Fibroblast of skin of abdomen (primary cell): ENCODE measurements at places on chromosomes 13 and 19.
A peak's percentile ranks its signal among the peaks of the same experiment; 100 is the strongest.

- DNase-seq: no peak
Measured at GRCh38 chr19:27922970-27923369, 1290.0 kb downstream of the UQCRFS1 start.

- no peak for DNase-seq
Measured at GRCh38 chr13:26372747-26373146, 118.8 kb downstream of the CDK8 start.

DNA sequence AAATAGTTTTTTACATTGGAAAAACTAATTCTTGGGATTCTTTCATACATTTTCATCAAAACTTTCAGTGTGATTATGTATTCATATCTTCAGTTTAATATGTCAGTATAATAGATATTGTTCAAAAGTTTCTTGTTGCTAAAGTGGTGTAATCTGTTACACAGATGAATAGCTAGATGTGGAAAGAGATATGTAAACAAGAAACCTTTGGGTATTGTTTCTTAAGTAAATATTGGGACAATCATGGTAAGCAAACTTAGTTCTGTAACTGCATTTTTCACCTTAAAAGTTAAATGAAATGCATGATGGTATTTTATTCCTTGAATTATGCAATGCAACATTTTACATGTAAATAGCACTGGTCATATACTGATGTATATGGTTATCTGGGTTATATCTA, 12.2 kb downstream of the ABHD13 start:
- DNase-seq: no peak

DNA sequence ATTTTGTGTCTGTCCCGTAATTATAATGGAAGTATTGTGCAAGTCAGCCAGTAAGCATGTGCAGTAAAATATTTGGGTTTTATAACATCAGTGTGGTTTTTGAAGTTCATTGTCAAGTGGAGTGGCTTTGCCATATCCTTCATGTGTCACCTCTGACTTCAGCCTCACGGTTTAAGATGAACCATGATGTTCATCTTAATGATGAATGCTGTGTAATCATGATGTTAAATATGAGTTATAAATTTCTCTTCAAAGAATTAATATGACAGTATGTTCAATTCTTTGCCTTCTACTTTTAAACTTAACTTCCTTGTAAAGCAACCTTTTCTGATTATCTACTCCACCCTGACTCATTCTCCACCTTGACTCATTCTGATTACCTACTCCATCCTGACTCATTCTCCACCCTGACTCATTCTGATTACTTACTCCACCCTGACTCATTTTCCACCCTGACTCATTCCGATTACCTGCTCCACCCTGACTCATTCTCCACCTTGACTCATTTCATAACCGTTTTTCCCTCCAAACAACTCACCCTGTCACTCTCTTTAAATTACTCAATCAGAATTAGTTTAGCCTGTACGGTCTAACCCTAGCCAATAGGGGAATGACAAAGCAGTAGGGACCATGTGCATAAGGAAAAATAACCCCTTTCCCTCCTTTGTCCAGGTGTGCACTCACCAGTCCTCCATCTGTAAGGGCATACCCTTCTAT, 50.3 kb upstream of the ANKRD10 start:
- DNase-seq: peak; percentile 42

GRCh38 chr19:18408053-18408476, 10.6 kb upstream of the LRRC25 start:
- no peak for DNase-seq

- no peak for DNase-seq
Measured at GRCh38 chr13:112132142-112132541, 65.2 kb downstream of the SOX1 start.

GRCh38 chr19:50167314-50167721, 4.2 kb upstream of the IZUMO2 start:
- DNase-seq: no peak

DNA sequence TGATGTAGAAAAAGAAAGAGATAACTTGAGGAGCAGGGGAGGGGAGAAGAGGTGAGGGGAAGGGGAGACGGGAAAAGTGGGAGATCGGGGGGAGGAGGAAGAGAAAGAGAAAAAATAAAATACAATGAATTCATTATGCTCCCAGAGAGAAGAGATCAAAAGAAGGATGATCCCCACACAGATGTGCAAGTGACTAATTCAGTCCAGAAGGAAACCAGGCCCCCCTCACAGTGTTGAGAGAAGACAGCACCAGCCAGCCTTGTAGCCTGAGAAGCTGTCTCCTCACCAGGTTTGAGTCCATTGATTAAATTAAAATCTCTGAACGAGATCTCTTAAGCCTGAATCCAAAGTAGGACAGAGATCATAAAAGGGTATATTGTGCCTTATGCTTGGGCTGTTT, 333.7 kb upstream of the NBEA start:
- no peak for DNase-seq

- no peak for DNase-seq
Measured at GRCh38 chr13:38180670-38181069, 169.0 kb upstream of the UFM1 start.

DNA sequence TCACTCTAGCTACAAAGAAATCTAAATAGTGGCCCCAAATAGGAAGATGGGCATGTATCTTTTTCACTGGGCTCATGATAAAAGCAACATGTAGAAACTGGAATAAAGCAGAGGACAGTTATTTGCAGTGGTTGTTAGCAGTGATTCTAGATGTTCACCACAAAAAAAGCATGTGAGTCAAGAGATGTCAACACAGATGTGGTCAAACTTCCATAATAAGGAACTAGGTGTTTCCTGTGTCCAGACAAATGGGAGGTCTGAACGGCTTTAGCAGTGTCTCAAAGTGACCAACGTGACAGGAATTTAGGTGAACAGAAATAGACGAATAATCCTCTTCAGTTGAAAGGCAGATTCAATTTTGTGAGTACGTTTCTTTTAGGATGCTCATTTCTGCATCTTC, 162.7 kb downstream of the TBC1D4 start:
- no peak for DNase-seq

DNA sequence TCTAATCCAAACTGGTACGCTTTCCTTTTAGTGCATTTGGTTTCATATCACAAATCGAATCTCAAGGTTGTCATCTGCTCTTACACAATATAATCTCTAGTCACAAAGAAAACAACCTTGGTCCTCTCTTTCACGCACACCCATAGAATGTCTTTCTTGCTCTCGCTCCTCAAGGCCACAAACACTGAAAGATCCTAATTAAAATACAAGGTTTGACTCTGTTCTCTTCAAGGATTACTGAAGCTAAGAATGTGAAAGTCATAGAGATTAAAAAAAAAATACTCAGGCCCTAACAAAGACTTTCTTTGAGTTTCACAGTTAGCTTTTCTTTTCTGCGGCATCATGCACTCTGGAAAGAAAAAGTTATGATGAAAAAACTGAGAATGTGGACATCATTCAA, 891.5 kb downstream of the EFNB2 start:
- DNase-seq: no peak

GRCh38 chr13:109408591-109409382, 377.6 kb downstream of the IRS2 start:
- no peak for DNase-seq

GRCh38 chr19:55304279-55304978, 20.6 kb downstream of the BRSK1 start:
- peak; percentile 30 for DNase-seq

DNA sequence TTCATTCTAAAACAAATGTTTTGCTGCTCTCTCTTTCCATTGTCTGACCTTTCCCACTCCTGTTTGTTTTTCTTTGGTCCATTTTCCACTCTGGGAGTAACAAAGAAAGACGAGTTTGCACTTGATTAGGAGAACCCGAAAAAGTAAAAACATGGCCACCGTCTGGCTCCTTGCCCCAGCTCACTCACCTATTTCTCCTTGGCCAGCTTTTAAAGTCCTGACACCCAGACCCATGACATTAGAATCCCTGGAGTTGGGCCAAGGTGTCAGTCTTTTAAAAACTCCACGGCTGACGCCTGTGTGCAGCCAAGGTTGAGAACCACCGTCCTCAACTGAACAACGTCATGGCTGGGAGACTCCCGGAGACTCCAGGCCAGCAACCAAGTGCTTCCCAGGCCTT, 63.6 kb upstream of the FLT1 start:
- DNase-seq: no peak

DNA sequence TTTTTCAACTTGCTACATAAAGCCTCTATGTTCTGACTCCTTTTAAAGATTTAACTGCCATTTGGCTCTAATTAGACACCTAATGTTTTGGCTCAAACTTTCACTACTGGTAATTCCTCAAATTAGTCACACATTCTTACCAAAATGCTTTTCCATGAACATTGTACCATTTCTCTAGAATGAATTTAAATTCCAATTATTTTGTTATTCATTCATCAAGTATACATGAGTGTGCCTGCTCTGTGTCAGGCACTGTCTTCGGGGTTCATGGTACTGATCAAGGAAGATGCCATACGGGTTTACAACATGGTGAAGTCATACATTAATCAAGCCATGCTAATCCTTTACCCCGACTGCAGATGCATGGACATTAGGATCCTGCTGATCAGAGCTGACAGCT, 69.1 kb upstream of the POSTN start:
- DNase-seq: peak; percentile 78

GRCh38 chr13:79745081-79745480, 264.1 kb downstream of the NDFIP2 start:
- peak; percentile 47 for DNase-seq

- no peak for DNase-seq
Measured at GRCh38 chr19:3293560-3293959, 69.1 kb downstream of the CELF5 start.

GRCh38 chr19:6236310-6237291, 43.2 kb downstream of the MLLT1 start:
- no peak for DNase-seq

DNA sequence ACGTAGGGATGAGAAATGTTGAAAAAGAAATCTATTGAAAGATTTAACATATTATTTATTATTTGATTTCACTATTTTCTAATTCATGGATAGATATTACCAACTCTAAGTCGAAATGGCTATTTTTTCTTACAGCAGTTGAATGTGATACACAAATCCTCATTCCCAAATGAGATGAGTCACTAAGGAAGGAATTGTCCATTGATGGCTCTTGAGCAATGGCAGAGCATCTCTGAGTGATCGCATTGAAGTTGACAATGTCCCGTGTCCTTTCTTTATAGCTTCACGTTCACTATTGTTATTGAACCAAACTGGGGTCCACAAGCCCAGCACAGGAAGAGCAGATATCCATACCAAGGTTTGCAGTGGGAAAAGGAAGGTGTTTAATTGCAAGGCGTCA, 648.3 kb upstream of the SPRY2 start:
- DNase-seq: no peak

DNA sequence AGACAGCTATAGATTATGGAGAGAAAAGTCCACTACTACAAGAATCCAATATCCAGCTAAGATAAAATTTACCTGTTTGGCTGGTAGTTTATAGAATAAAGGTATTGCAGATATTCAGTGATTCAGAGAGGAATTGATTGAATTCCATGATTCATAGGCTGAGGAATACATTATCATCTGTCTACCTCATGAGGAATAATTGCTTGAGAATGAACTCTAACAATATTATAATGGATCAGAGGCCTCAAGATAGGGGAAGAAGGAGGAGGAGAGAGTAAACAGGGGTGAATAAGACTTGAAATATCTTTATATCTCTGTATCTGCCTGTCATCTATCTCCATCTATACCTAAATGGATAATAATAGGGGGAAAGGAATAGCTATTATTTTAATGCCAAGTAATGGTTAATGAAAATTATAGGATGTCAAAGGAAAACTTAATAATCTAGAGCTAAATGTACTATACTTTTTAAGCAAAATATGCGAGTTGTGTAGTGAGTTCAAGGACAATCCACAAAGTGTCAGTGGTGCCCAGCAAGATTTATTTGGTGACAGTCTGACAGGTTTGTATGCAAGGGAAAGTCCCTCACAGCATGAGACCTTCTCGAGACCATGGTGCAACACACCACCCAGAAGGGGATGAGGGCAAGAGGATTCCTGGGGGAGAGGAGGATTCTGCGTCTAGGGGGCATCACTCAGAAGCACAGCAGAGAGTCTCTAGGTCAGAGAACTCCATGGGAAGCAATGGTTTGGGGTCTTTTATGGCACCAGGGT, 224.5 kb downstream of the GPC5 start:
- no peak for DNase-seq

- peak; percentile 49 for DNase-seq
Measured at GRCh38 chr13:41216160-41216559, 21.8 kb upstream of the KBTBD7 start.

DNA sequence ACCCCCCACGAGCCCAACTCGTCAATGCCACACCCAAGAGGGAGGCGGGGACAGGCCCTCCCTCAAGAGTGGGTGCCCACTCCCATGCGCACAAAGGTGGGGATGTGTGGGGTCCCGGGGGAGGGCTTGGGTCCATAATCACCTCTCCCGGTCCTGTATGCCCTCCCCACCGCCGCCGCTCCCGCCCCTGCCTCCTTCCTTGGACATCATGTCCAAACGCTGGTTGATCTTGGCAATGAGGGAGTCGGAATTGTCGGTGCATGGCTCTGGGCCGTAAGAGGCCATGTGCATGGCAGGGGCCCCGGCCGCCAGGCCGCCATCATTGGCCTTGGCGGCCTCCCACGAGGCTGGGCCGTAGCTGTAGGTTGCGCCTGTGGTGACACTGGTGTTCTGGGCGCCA, 5.9 kb downstream of the AKAP8 start:
- no peak for DNase-seq

GRCh38 chr13:57633950-57634838, 2.6 kb downstream of the PCDH17 start:
- DNase-seq: no peak

DNA sequence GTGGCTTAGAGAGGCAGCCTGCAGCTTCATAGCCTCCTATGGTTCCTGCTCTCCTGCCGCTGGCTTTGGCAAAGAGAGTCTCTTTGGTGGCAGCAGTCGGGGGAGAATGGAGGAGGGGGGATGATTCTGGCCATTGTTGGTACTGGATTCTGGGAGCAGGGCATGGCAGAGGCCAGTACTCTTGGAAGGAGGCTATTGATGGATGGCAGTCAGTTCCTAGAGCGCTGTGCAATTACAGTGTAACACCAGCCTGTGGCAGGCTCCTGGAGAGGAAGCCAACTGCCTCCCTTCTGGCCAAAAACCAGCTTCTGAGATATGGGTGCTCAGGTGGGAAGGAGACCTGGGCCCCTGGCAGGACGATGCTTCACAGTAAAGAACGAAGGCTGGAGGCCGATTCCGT, 47.9 kb upstream of the TMTC4 start:
- DNase-seq: no peak

DNA sequence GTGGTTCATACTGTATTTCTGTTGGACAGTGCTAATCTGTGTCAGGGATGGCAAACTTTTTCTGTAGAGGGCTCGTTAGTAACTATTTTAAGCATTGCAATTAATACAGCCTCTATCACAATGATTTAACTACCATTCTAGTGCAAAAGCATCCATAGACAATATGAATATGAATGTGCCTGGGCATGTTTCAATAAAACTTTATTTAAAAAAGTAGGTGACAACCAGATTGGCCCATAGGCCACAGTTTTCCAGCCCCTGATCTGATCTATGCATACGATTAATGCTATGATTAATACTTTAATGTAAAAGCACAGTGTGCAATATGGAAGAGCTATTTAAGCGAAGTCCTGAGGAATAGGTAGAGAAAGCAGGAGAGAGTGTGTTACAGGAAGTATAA, 29.6 kb downstream of the ADGRE1 start:
- no peak for DNase-seq

- peak; percentile 42 for DNase-seq
Measured at GRCh38 chr13:45109102-45109720, 11.1 kb upstream of the GTF2F2 start.

DNA sequence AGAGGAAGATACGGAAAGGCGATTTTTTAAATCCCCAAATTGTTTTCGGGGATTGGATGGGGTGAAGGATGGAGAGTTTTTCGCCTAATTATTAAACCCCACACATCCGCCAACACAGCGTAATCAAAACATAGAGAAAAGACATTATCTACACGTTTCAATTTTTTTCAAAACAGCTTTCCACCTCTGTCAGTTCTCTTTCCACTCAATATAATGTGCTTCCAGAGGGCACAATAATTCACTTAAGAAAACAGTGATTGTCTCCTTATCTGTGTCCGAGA, 435 bp upstream of the OBI1 start:
- DNase-seq: peak; percentile 1
